ACHN (cell line): ENCODE measurements at places on chromosomes 6 and 20.

- peak; percentile 1 for DNase-seq
Observed at GRCh38 chr6:1389369-1390132, at the start of gene FOXF2. FOXF2 (plus strand) TSS chr6:1389576; CDS start chr6:1389948, 372 bp downstream.

DNA sequence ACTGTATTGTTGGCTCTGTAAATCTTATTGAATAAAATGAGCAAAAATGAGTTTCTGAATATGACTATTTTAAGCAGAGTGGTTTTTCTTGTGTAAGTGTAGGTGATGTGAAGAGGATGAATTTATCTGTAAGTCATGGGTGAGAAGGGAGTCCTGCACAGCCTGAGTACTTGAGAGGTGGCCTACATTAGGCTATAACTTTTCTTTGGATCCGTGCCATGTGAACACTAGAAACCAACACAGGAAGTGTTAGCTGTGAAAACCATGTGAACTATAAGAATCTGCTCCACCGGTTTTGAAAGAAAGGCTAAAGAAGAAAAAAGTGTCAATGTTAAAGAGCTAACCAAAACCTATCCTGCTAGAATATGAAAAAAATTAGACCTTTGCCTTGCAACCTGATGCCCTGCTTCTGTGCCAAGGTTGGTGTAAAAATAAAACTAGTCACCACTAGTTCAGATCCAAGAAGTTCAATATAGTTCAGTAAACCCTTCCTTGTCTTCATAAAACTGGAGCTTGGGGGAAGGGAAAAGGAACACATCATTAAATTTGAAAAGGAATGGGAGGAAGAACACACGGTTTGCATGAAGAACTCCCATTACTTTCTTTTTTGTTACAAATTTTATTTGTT, 21.3 kb downstream of the PLCB1 start:
- no peak for DNase-seq

DNA sequence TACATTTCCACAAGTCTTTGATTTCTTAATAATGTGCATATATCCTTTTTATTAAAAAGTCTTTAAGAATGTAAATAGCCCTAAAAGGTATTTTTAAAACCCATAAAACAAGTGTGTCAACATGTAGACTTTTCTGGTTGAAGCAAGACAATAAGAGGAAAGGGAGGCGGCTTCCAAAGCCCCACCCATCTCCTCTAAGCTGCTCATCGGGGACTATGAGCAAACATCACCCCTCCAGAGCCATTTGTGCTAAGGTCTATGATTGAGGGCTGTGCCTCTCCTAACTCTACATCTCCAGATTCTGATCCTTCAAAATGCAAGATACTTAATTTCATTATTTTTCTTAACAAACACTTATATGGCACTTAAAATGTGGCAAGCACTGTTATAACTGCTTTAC, 2.5 kb upstream of the NAA20 start:
- no peak for DNase-seq

- no peak for DNase-seq
Observed at GRCh38 chr6:41672816-41673703, 34.8 kb downstream of the MDFI start.

DNA sequence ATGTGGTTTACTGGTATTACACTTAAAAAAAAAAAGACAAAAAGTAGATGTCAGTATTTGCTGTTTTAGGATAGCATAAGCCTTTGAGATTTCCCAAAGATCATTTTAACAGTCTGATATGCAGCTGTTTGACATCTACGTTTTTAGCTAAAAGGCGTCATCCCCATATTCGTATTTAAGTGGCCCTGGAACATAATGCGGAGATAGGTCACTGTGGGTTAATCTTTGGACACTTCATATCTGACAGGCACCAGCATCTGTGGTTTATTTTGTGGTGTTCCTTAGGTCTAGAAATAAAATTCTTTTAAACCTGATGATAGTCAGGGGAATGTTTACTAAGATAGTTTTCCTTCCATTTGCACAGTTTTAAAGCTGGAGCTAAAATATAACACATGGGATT, 313.7 kb downstream of the SOX4 start:
- DNase-seq = no peak

DNA sequence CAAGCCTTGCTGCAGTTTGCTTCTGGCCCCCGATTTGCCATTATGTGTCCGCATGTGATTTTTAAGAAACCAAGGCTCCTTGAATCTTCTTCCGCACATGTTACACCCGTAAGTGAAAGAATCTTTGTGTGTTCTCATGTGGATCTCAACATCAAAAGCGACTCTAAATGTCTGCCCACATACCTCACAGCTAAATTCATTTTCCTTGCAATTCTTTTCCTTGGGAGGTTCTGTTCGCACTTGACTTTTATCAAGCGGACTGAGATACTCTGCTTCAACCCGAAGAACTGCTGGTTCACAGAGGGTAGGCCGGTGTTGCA, 11.4 kb downstream of the ZNF217 start:
- DNase-seq = no peak

GRCh38 chr6:38591439-38591838, 48.3 kb downstream of the BTBD9 start:
- no peak for DNase-seq

DNA sequence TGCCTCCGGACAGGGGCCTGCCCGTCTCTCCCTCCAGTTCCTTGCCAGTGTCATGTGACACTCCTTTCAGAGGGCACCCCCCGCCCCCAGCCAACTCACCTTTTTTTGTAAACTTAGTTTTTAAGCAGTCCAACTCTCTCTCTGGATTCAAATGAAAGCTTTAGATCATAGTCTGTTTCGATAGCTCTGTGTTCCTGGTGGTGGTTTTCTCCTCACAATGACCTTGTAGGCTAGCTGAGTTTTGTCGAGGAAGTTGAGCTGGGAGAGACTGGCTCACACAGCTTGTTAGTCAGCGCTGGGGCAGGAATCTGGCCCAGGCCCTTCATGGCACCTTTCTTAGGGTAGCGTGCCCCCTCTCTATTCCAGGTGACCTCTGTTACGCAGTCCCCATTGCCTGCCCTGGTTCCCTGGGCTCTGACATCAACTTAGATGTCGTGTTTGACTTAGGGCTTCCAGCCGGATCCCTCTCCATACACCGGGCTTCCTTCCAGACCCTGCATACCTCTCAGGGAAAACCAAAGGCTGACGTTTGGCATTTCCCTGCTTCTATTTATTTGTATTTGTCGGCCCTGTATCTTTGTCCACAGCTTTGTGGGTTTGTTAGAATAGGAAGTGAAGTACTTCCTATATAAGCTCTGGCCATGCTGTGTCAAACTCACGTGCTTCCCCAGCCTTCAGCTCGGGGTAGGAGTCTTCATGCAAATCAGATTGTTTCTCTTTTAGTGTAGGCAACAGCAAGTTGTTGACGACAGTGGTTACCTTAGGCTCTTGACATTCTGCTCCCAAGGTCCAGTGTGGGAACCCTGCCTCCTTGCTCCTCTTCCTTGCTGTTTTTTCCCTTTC, 12.7 kb downstream of the IGF2R start:
- no peak for DNase-seq

- no peak for DNase-seq
Observed at GRCh38 chr6:140636271-140636907, 1261.9 kb upstream of the CITED2 start.

- no peak for DNase-seq
Observed at GRCh38 chr20:46967646-46968045, 73.0 kb downstream of the EYA2 start.

GRCh38 chr6:44808148-44808547, 420.6 kb downstream of the CDC5L start:
- no peak for DNase-seq

- no peak for DNase-seq
Observed at GRCh38 chr20:48930035-48930434, 8.5 kb downstream of the ARFGEF2 start.

GRCh38 chr20:8756410-8756809, 312.5 kb upstream of the PLCB4 start:
- peak; percentile 91 for DNase-seq

GRCh38 chr20:34792687-34793363, 32.6 kb downstream of the NCOA6 start:
- no peak for DNase-seq

GRCh38 chr6:148840256-148840655, 93.4 kb downstream of the UST start:
- peak; percentile 16 for DNase-seq

DNA sequence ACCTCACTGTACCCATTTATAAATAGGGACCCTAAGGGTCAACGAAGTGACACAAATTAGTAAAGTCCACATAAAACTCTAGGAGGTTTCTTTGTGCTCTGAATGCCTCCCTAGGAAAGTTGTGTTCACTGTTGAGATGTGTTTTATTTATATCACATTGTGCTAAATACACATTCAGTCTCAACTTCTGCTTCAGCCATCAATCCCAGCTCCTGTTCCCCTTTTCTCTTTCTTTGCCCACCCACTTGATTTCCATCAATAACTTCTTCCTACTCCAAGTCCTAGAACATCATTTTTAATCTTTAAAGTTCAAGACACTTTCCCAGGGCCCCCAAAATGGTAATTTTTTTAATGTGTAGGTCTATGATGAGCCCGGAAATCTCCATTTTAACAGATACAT, 208.3 kb upstream of the RAB32 start:
- DNase-seq = no peak

GRCh38 chr20:35578469-35578868, 36.6 kb downstream of the ERGIC3 start:
- DNase-seq = no peak

DNA sequence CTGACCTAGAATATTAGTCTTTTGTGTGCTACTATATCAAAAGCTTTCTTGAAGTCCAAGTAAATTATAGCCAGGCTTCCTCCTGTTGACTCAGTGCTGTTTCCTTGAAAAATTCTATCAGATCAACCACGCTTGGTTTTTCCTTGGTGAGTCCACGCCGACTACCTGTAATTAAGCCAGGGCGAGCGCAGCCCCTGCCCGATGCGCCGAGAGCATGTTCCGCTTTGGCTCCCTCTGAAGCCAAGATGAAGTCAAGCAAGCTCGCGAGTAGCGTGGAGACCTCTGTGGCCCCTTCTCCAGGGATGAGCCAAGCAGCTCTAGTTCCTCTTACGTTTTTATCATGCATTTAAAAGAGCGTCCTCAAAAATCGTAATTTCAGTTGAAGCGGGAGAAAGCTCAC, 641.2 kb downstream of the CDH26 start:
- no peak for DNase-seq

DNA sequence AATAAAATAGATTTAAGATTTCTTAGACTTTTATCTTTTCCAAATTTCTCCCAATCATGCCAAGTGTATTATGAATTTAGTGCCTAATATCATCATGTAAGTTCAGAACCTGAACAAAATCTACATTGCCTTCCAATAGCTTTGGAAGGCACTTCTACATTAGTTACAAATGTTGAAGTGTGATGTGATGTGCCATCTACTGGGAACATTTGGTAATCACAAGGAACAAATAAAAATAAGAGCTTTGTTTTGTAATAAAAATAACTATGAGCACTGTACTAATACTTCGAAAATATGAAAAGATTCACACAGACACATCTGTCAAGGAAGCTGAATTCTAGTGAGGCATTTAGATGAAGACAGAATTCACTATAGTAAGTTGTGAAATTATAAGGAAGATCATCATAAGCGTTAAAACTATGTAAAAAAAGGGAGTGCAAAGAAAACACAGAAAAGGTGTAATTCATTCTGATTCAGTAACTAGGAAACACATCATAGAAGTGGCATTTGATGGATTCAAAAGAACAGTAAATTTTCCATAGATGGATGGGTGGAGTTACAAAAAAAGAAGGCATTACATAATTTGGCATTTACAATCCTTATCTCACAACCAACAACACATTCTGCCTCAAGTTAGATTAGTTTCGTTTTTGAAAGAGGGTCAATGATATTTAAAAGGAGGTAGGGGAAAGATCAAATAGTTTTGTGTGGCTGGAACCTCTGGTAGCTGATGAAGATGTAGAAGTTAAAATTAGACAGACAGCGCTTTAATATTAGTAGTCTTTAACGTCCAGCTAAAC, 161.0 kb downstream of the ASCC3 start:
- peak; percentile 30 for DNase-seq

DNA sequence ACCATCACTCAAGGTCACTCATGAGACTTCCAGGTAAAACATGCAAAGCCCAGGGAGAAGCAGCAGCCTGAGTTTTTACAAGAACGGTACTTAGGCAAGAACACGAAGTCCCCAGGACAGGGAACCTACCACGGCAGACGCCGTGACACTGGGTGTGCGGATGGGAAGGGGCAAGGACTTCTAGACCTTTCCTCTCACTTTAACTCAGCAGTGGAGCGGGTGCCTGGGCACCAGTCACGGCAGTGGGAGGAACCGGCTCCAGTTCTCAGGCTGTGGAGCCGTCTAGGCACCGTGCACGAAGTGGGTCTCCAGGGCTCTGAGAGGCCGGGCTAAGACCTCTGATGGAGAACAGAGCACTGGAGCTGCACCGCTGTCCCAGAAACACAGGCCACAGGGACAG, 2.5 kb downstream of the ZBTB46 start:
- DNase-seq = no peak

DNA sequence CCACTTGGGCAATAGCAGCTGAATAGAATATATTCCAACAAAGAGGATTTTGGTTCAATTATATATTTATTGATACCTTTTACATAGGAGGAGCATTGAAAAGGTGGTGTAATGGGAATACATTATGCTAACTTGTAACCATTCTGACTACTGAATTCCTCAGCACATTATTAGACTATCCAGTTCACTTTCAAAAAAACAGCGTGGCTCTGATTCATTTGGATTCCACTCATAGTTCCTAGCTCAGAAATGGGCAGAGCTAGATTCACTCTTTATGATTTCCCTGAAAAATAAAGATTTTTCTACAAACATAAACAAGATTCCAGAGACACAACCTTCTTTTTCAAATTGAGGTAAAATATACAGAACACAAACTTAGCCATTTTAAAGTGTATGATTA, 9.2 kb upstream of the TRERF1 start:
- DNase-seq = no peak

DNA sequence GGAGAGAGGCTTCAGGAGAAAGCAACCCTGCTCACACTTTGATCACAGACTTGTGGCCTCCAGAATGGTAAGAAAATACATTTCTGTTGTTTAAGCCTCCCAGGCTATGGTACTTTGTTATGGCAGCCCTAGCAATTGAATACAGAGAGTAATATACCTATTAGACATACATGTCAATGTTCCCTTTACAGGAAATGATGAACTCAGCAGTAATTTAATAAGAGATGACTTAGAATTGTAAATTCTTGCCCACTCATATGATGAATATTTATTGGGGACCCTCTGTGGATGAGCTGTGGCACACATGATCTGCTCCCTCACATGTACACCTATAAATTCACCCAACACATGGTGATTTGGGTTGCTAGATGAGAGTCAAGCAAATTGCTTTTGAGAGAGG, 20.4 kb upstream of the FOXA2 start:
- no peak for DNase-seq

GRCh38 chr6:127897484-127897883, 3.4 kb downstream of the THEMIS start:
- DNase-seq = no peak
